ENCODE measurements at places on chromosomes 2 and 18.

- DNase-seq: no peak
Observed at GRCh38 chr2:56590611-56591010, 406.8 kb downstream of the CCDC85A start.

- no peak for DNase-seq
Observed at GRCh38 chr2:16862471-16862870, 196.8 kb upstream of the CYRIA start.

DNA sequence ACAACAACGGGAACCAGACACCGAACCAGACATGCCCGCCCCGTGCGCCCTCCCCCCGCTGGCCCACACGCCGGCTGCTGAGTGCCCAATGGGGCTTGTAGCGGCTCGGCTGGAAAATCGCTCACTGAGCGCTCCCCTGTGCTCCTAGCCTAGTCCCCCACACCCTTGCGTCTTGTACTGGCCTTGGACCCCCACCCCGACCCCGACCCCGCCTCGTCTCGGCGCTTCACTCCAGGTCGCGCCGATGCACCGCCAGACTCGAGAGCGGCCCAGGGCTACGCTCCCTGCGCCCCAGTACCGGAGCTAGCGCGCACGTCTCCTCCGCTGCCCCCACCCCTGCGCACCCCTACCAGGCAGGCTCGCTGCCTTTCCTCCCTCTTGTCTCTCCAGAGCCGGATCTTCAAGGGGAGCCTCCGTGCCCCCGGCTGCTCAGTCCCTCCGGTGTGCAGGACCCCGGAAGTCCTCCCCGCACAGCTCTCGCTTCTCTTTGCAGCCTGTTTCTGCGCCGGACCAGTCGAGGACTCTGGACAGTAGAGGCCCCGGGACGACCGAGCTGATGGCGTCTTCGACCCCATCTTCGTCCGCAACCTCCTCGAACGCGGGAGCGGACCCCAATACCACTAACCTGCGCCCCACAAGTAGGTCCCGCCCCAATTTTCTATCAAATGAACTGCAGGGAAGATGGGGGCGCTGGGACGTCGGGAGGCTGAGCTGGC lies 1.5 kb downstream of the GAD1 start:
- DNase-seq: no peak

GRCh38 chr2:168356477-168356835 lies 99.6 kb upstream of the CERS6 start:
- DNase-seq: no peak

GRCh38 chr18:12604445-12605007 lies 53.4 kb downstream of the SPIRE1 start:
- no peak for DNase-seq

- DNase-seq: no peak
Observed at GRCh38 chr2:156191527-156191926, 141.0 kb downstream of the NR4A2 start.

DNA sequence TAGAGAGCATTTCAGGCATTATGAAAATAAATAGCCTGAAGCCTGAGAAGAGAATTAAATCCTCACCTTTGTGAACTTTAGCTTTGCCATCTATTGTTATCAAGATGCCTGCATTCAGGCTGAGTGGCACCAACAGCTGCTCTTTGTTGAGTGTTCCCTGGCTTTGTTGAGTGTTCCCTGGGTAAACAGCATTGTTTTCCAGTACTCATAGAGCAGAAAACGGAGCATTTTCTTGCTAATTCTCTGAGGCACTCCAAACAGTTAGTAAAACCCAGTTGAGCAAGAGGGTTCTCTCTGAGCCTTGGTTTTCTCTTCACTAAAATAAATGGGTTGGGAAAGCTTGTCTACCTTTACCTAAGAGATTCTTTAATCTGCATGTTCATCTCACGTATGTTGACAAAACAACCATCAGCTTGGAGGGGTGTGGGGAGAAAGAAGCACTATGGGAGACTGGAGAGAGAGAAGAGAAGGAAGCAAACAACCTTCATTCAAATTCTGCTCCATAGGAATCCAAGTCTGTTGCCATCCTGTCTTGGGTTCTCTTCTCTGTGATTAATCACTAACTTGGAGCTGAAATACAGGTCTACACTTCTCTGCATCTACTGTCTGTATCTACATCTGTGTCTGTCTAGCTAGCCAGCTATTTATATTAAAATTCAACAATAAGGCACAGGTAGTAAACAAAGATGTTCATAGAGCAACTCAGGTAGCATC lies 567.0 kb upstream of the SOX11 start:
- no peak for DNase-seq
